H9 (cell line): ENCODE measurements at places on chromosomes 16 and 17. TPM values are rescaled to one million over a fixed set of nuclear protein-coding genes. Genes with fewer than 3 reads are reported as not detected.

GPRC5C gene
- 15.2 and 15.5 TPM in 2 replicates for total RNA-seq

ABCC12 gene
- total RNA-seq, result 0.09 TPM in 1 of 2 replicates, not detected in the other

NTN3 gene
- total RNA-seq, result 1.3 TPM in 2 replicates

KCNJ12 gene
- total RNA-seq, result 0.29 and 0.39 TPM in 2 replicates

STX1B gene
- 9.7 and 11.0 TPM in 2 replicates for total RNA-seq

PRAC2 gene
- not detected in 2 replicates for total RNA-seq

OR3A3 gene
- total RNA-seq, result not detected in 2 replicates

BAIAP3 gene
- 5.9 and 6.8 TPM in 2 replicates for total RNA-seq

NAT9 gene
- total RNA-seq, result 53.5 and 63.5 TPM in 2 replicates

TIMP2 gene
- total RNA-seq, result 29.0 and 30.3 TPM in 2 replicates

DLX3 gene
- 1.1 and 1.2 TPM in 2 replicates for total RNA-seq

SYCE1L gene
- total RNA-seq, result 9.9 and 11.5 TPM in 2 replicates

C16orf86 gene
- 0.75 and 1.5 TPM in 2 replicates for total RNA-seq

HCRT gene
- not detected in 2 replicates for total RNA-seq

PRSS21 gene
- total RNA-seq, result not detected in 2 replicates

CENPX gene
- 77.9 and 82.8 TPM in 2 replicates for total RNA-seq

PLXDC1 gene
- 1.6 and 2.0 TPM in 2 replicates for total RNA-seq

C16orf96 gene
- total RNA-seq, result 1.4 and 2.0 TPM in 2 replicates

ZACN gene
- total RNA-seq, result 0.09 and 0.31 TPM in 2 replicates

KRTAP4-11 gene
- total RNA-seq, result not detected in 2 replicates

YBX2 gene
- total RNA-seq, result 24.0 and 26.0 TPM in 2 replicates

KRT36 gene
- total RNA-seq, result not detected in 2 replicates

STH gene
- total RNA-seq, result not detected in 2 replicates

FASN gene
- total RNA-seq, result 420 and 433 TPM in 2 replicates

KRTAP2-3 gene
- total RNA-seq, result not detected in 2 replicates

WIPI1 gene
- 12.0 and 15.4 TPM in 2 replicates for total RNA-seq

SCNN1B gene
- total RNA-seq, result 0.11 and 0.35 TPM in 2 replicates

RFFL gene
- 21.1 and 21.4 TPM in 2 replicates for total RNA-seq

PABPN1L gene
- not detected in 2 replicates for total RNA-seq

RUNDC3A gene
- 2.2 and 3.8 TPM in 2 replicates for total RNA-seq

PTX4 gene
- total RNA-seq, result 0.20 TPM in 1 of 2 replicates, not detected in the other

CTRL gene
- 2.7 and 3.3 TPM in 2 replicates for total RNA-seq

MYH1 gene
- total RNA-seq, result not detected in 2 replicates

DNAAF1 gene
- total RNA-seq, result 0.15 TPM in 1 of 2 replicates, not detected in the other

PSKH1 gene
- total RNA-seq, result 28.6 and 29.1 TPM in 2 replicates

TOX3 gene
- total RNA-seq, result 18.2 and 20.2 TPM in 2 replicates

KCNJ2 gene
- total RNA-seq, result 0.15 and 0.29 TPM in 2 replicates

HOXB9 gene
- not detected in 2 replicates for total RNA-seq
